Muscle of leg (tissue), 16 donors: ENCODE measurements at places on chromosomes 2 and 18. TPM values are rescaled to one million over a fixed set of nuclear protein-coding genes. Genes with fewer than 3 reads are reported as not detected.

DNA sequence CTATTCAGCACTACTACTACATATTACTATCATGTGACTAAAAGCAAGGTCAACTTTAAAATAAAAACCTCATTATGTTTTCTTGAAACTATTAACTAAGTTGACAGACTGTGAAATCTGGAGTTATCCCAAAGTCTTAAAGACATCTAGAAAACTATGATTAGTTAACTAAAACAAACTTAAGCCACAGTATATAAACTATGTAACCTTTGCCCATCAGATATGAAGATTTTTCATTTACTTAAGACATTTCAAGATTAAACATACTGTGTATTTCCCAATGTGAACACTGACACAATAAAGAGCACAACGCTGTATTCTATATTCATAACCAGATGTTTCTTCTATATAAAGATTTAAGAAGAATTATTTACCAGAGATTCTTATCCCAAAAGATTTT lies 33.5 kb upstream of the CACNB4 start:
- DNase-seq = no peak

- no peak for DNase-seq
Measured at GRCh38 chr2:146287281-146287680, 1557.5 kb upstream of the ACVR2A start.

GRCh38 chr2:239256350-239256743 lies 144.5 kb downstream of the HDAC4 start:
- DNase-seq = no peak

Gene UGT1A3
- not detected for total RNA-seq

DNA sequence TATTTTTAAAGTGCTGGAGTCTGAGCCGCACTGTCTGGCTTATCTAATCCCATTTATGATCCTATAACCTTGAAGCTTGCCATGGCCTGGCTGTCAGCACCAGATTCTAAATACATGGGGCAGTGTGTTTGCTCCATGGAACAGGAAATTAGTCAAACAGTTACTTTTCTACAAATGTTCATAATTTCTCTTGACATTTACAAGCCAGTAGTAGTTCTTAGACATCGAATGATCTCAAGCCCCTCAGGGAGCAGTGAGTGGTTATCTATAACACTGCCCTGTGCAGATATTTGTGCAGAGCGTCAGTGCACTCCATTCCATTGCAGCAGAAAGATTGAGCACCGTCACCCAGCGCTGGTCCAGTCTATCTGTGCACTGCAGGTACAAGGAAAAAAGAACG lies 205.2 kb downstream of the AGPS start:
- DNase-seq = peak; percentile 71

- DNase-seq = peak; percentile 60
Measured at GRCh38 chr2:160241251-160242137, 41.4 kb upstream of the ITGB6 start.

DNA sequence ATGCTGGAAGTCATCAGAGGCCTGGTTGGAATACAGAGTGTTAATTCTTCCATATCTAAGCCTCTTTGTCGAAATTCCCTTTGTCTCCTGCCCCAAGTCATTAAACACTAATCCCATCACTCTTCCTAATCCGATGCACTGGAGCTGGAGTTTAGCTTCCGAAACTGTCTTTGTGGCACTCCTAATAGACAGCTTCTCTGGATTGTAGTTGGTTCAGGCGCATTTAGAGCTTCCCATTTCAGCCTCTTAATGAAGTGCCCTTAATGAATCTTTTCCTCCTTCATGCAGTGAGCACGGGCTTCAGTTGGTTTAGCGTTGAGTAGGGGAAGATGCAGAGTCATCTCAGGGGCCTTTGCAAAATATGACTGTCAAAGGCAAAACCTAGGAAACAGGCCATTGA lies 72.2 kb upstream of the MEIS1 start:
- no peak for DNase-seq

Gene DCDC2C
- total RNA-seq = 0.18 TPM
